ENCODE measurements at places on chromosomes 12 and 14. TPM values are rescaled to one million over a fixed set of nuclear protein-coding genes. Genes with fewer than 3 reads are reported as not detected.

The TMEM63C gene
- not detected for total RNA-seq

The C14orf93 gene
- total RNA-seq, result 22.9 TPM

The KRT71 gene
- not detected for total RNA-seq

The SERPINA9 gene
- total RNA-seq, result not detected

The KRT5 gene
- 0.17 TPM for total RNA-seq

The MYO1H gene
- not detected for total RNA-seq

The SLCO1C1 gene
- total RNA-seq, result 1.2 TPM

The ARHGEF25 gene
- 15.6 TPM for total RNA-seq

The FAM216A gene
- total RNA-seq, result 22.0 TPM

The TC2N gene
- under 0.01 TPM for total RNA-seq

The CDCA3 gene
- total RNA-seq, result 118 TPM

The FERMT2 gene
- 74.8 TPM for total RNA-seq

The CIDEB gene
- total RNA-seq, result 1.3 TPM

All from bronchus fibroblast of lung (primary cell).